ENCODE measurements at places on chromosomes 12 and 14.

- DNase-seq = no peak
- no peaks in the 10 kb centered on the region for H3K27me3 ChIP-seq
- peaks cover 16% of the 10 kb centered on the region for H3K36me3 ChIP-seq
- no peaks in the 10 kb centered on the region for H3K4me1 ChIP-seq
- no peak overlapping the region for H3K27ac ChIP-seq
- H3K4me3 ChIP-seq = no peak overlapping the region
Observed at GRCh38 chr12:79775355-79776027, 84.7 kb upstream of the PAWR start.

DNA sequence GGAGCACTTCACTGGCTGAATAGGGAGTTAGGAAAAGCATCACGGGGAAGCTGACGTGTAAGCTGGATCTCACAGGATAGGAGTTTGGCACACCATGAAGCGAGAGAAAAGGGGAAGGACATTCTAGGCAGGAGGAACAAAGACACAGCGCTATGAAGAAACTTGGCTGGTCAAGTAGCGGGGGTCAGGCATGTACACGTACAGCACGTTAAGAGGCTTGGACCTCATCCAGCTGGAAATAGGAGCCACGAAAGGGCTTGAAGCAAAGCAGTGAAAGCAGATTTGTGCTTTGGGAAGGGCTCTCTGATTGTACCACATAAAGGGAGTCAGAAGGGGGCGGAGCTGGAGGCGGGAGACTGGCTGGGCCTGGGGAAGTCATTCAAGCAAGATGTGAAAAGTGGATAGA is 19.6 kb upstream of the GALNT8 start:
- H3K4me1 ChIP-seq = no peaks in the 10 kb centered on the region
- no peaks in the 10 kb centered on the region for H3K27me3 ChIP-seq
- no peak overlapping the region for H3K4me3 ChIP-seq
- no peaks in the 10 kb centered on the region for H3K36me3 ChIP-seq
- no peak overlapping the region for H3K27ac ChIP-seq

GRCh38 chr12:119748497-119748896 is 80.6 kb downstream of the PRKAB1 start:
- DNase-seq = no peak
- H3K4me3 ChIP-seq = no peak overlapping the region
- no peak overlapping the region for H3K27ac ChIP-seq
- H3K36me3 ChIP-seq = peaks cover 45% of the 10 kb centered on the region
- no peaks in the 10 kb centered on the region for H3K4me1 ChIP-seq

- H3K27me3 ChIP-seq = no peaks in the 10 kb centered on the region
- no peak overlapping the region for H3K4me3 ChIP-seq
- H3K27ac ChIP-seq = no peak overlapping the region
- no peak for DNase-seq
Observed at GRCh38 chr14:29529418-29529817, 398.2 kb downstream of the PRKD1 start.

- H3K27me3 ChIP-seq = no peaks in the 10 kb centered on the region
- peaks cover 37% of the 10 kb centered on the region for H3K36me3 ChIP-seq
- no peak overlapping the region for H3K4me3 ChIP-seq
Observed at GRCh38 chr12:105225505-105226015, 10.4 kb downstream of the APPL2 start.

DNA sequence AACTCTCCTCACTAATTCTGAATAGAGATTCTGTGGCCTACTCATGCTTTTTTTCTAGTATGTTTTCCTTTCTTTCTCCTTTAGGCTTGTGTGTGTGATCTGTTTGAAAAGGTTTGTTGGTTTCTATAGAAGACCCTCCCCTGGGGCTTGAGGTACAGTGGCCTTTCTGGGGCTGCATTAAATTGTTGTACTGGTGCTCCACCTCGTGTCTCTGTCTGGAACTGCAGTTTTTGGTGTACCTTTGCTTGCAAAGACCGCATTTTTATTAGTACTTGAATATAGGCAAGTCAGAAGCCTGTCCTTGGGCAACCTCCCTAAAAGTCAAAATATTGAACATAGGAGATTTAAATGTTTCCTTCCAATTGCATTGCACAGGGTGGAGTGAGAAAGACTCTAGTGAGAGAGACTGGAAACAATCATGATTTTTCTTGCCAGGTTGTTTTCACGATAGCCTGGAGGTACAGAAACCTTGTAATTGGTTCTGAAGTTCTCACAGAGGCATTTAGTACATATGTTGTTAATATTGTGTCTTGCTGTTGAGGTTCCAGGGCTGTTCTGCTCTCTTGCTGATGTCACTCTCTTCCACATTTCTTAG is 39.0 kb downstream of the SLCO1B1 start:
- no peaks in the 10 kb centered on the region for H3K27me3 ChIP-seq
- peak; percentile 1 for DNase-seq
- no peak overlapping the region for H3K27ac ChIP-seq
- no peaks in the 10 kb centered on the region for H3K36me3 ChIP-seq
- H3K4me1 ChIP-seq = no peaks in the 10 kb centered on the region
- H3K4me3 ChIP-seq = no peak overlapping the region

- DNase-seq = no peak
- H3K27ac ChIP-seq = no peak overlapping the region
- no peak overlapping the region for H3K4me3 ChIP-seq
- no peaks in the 10 kb centered on the region for H3K27me3 ChIP-seq
- H3K4me1 ChIP-seq = no peaks in the 10 kb centered on the region
Observed at GRCh38 chr12:105765053-105766014, 373.4 kb downstream of the NUAK1 start.

DNA sequence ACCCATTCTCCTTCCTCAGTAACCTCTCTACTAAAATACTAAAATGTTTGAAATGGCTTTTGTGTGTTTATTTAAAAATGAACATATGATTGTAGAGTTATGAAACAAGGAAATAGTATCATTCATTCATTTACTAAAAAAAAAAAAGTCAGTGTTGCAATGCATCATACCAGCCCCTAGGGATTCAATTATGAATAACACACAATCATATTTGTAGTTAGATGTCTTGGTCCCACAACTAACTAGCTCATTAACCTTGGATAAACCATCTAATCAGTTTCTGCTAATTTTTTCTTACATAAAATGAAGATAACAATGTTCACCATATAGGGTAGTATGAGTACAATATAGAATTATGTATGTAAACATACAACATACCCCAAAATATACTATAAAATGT is 183.2 kb downstream of the GRIN2B start:
- H3K36me3 ChIP-seq = no peaks in the 10 kb centered on the region
- no peak overlapping the region for H3K4me3 ChIP-seq
- H3K4me1 ChIP-seq = no peaks in the 10 kb centered on the region
- DNase-seq = no peak
- H3K27ac ChIP-seq = no peak overlapping the region
- no peaks in the 10 kb centered on the region for H3K27me3 ChIP-seq

- H3K27ac ChIP-seq = no peak overlapping the region
- H3K27me3 ChIP-seq = no peaks in the 10 kb centered on the region
- DNase-seq = no peak
- H3K4me1 ChIP-seq = peaks cover 2% of the 10 kb centered on the region
- H3K4me3 ChIP-seq = no peak overlapping the region
Observed at GRCh38 chr14:54594537-54594936, 27.6 kb downstream of the SAMD4A start.

DNA sequence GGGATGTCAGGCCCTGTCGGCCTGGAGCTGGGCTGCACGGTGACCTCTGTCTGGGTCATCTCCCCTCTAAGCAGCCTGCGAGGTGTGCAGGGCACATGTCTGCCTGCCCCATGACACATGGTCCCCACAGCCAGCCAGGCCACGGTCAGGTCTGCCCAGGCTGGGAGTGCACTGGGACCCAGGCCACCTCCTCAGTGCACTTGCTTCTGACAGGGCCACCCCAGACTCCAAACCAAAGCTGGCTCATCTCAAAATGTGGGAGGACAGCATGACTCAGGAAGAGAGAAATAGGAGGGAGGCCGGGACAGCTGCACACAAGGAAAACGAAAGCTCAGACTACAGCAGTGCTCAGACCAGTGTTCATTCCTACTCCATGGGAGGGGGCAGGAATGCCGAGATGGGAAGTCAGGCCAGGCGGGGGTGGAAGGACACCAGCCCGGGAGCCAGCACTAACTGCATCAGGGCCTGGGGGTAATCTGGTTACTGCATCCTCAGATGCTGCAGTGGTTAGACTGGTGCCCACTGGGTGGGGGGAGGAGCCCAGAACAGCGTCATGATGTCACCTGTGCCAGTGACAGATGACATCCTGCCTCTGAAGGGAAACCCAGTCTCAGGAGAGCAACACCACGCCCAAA is 4.0 kb downstream of the P2RX2 start:
- DNase-seq = no peak
- H3K4me1 ChIP-seq = no peaks in the 10 kb centered on the region
- no peak overlapping the region for H3K27ac ChIP-seq
- H3K36me3 ChIP-seq = peaks cover 28% of the 10 kb centered on the region
- no peak overlapping the region for H3K4me3 ChIP-seq
- H3K27me3 ChIP-seq = peaks cover 37% of the 10 kb centered on the region

GRCh38 chr12:14836336-14837210 is 6.8 kb downstream of the ART4 start:
- no peaks in the 10 kb centered on the region for H3K4me1 ChIP-seq
- DNase-seq = no peak

GRCh38 chr12:62613081-62613480 is 146.5 kb downstream of the MON2 start:
- H3K36me3 ChIP-seq = peaks cover 1% of the 10 kb centered on the region
- H3K27ac ChIP-seq = no peak overlapping the region
- DNase-seq = no peak
- H3K27me3 ChIP-seq = no peaks in the 10 kb centered on the region
- H3K4me1 ChIP-seq = no peaks in the 10 kb centered on the region

DNA sequence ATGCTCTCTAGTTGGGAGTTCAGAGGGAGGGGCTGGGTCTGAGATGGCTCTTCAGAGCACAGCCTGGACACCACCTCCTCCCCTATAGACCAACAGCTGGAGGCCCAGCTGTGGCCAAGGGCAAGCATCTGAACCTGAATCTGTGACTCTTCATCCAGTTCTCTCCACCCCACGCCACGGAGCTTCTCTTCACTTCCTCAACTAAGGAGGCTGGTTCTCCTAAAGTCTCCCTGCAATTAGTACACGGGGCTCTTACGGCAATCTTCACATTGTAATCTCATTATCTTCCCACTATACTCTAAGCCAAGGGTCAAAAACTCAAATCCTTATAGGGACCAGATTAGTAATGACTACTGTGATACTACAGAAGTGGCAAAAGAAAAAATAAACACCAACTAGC is 9.8 kb downstream of the NRDE2 start:
- no peak for DNase-seq
- no peaks in the 10 kb centered on the region for H3K27me3 ChIP-seq
- no peak overlapping the region for H3K4me3 ChIP-seq
- H3K27ac ChIP-seq = no peak overlapping the region
- no peaks in the 10 kb centered on the region for H3K4me1 ChIP-seq

DNA sequence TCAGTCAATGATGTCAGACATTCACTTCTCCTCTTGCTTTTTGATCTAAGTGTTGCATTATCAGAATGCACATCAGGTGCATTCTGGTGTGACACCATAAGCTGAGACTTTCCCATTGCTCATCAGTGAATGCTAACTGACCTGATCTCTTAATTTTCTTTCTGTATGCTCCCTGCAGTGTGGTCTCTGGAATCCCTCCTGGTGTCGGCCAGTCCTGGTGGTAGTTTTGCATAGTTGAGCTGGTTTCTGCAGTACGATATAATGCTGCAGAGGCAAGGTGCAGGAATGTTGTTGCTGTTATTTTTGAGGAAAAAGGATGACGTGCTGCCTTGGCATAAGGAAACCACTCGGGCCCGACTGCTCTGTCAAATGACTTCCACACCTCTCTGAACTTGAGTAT is 11.0 kb upstream of the SRP54 start:
- no peaks in the 10 kb centered on the region for H3K27me3 ChIP-seq
- peaks cover 3% of the 10 kb centered on the region for H3K36me3 ChIP-seq
- DNase-seq = no peak
- no peaks in the 10 kb centered on the region for H3K4me1 ChIP-seq

DNA sequence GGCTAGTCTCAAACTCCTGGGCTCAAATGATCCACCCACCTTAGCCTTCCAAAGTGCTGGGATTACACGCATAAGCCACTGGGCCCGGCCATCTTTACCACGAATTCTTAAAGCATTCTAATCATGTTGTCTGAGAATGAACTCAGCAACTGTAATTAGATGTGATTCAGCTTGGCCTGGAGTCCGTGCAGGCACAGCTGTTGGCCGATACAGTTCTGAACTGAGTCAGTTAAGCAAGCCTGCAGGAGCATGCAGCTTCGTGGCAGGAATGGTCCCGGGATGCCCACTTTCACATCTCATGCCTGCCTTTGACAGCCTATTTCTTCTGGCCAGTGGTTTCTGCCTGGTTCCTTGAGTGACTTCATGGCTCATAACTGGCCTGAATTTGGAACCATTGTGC is 194.1 kb downstream of the ANO6 start:
- DNase-seq = no peak
- H3K4me1 ChIP-seq = peaks cover 32% of the 10 kb centered on the region
- H3K27me3 ChIP-seq = no peaks in the 10 kb centered on the region
- H3K4me3 ChIP-seq = no peak overlapping the region
- peaks cover 9% of the 10 kb centered on the region for H3K36me3 ChIP-seq
- H3K27ac ChIP-seq = peak overlapping the region; percentile 96

- H3K4me3 ChIP-seq = no peak overlapping the region
- H3K27me3 ChIP-seq = no peaks in the 10 kb centered on the region
- DNase-seq = no peak
- no peak overlapping the region for H3K27ac ChIP-seq
- H3K36me3 ChIP-seq = no peaks in the 10 kb centered on the region
- H3K4me1 ChIP-seq = peaks cover 3% of the 10 kb centered on the region
Observed at GRCh38 chr14:100860556-100861187, 34.8 kb downstream of the MEG3 start.

GRCh38 chr12:109494348-109494881 is 17.0 kb downstream of the UBE3B start:
- peaks cover 33% of the 10 kb centered on the region for H3K36me3 ChIP-seq
- H3K27ac ChIP-seq = no peak overlapping the region
- no peaks in the 10 kb centered on the region for H3K4me1 ChIP-seq
- H3K27me3 ChIP-seq = no peaks in the 10 kb centered on the region
- H3K4me3 ChIP-seq = no peak overlapping the region
- DNase-seq = no peak

GRCh38 chr12:1428671-1429070 is 165.7 kb downstream of the FBXL14 start:
- no peak for DNase-seq
- no peaks in the 10 kb centered on the region for H3K4me1 ChIP-seq
- H3K4me3 ChIP-seq = no peak overlapping the region

Data from thymus (tissue), 14 donors.